ENCODE measurements at places on chromosomes 6 and 20.

GRCh38 chr6:33744895-33745546 lies 1.7 kb downstream of the IP6K3 start:
- DNase-seq: no peak

GRCh38 chr6:31592396-31592771 lies 422 bp downstream of the NCR3 start:
- no peak for DNase-seq

DNA sequence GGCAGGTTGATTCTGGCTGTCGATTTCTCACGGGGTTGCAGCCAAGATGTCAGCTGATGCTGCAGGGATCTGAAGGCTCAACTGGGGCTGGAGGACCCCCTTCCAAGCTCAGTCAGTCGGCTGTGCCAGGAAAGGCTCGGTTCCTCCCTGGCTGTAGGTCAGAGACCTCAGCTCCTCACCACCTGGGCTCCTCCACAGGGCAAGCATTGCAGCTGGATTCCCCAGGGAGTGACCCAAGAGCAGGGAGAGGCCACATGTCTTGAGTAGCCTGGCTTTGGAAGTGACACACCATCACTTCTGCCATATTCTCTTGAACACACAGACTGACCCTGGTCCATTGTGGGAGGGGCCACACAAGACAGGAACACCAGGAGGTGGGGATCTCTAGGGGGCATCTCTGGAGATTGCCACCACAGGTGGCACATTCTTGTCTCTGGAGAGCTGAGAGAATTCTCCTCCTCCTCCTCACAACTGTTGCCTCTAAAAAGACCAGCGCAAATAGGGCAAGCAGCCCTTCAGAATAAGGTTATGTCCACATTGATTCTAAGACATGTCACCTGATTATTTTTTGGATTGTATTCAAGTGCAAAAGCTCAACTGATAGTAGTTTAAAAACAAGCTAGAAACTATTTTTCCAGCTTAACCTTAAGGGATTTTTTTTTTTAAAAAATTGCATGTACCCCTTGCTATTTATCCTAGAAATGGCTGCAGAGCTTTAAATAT lies 270.5 kb downstream of the NRN1 start:
- DNase-seq: no peak

GRCh38 chr6:150203871-150204545 lies 61.2 kb downstream of the PPP1R14C start:
- DNase-seq: no peak

- no peak for DNase-seq
Observed at GRCh38 chr6:74415056-74415455, 719.1 kb downstream of the CD109 start.

GRCh38 chr6:91788501-91788900 lies 1201.6 kb upstream of the MAP3K7 start:
- no peak for DNase-seq
